Epithelial cell of prostate (primary cell): ENCODE measurements at places on chromosomes 2 and 18.
A peak's percentile ranks its signal among the peaks of the same experiment; 100 is the strongest.

GRCh38 chr2:166127217-166128155, at the start of gene SCN1A:
SCN1A (minus strand) TSS chr2:166128020; CDS start chr2:166073621, 54,399 bp downstream.
- DNase-seq: no peak

GRCh38 chr2:200494048-200494447, 15.8 kb downstream of the KCTD18 start:
- no peak for DNase-seq

GRCh38 chr2:45984366-45984765, 312.8 kb upstream of the EPAS1 start:
- DNase-seq: no peak

- no peak for DNase-seq
Measured at GRCh38 chr2:232276084-232276732, 102.3 kb upstream of the ALPP start.

GRCh38 chr18:59718108-59718463, 20.9 kb upstream of the CCBE1 start:
- peak; percentile 34 for DNase-seq

DNA sequence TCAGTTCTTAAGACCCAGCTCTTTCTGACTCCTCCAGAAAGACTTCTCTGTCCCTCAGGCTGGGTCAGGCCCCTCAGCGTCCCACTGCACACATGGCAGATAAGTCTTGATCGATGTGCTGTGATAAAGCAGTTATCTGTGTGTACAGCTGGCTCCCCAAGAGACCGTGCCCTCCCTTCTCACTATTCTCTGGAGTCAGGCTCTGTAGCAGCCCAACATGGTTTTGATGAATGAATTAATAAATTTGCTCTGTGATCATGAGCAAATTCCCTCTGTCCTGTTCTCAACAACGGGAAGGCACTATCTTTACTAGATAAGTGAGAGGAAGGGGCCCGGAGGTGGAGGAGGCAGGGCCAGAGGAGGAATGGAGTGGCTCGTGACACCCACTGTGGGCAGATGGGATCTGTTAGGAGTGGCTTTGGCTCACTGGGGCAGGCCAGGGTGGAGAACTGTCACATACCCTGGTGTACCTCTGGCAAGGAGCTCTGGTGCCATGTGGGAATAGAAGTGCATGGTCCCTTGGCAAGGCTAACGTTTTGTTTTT, 48.3 kb downstream of the ZFP36L2 start:
- no peak for DNase-seq

DNA sequence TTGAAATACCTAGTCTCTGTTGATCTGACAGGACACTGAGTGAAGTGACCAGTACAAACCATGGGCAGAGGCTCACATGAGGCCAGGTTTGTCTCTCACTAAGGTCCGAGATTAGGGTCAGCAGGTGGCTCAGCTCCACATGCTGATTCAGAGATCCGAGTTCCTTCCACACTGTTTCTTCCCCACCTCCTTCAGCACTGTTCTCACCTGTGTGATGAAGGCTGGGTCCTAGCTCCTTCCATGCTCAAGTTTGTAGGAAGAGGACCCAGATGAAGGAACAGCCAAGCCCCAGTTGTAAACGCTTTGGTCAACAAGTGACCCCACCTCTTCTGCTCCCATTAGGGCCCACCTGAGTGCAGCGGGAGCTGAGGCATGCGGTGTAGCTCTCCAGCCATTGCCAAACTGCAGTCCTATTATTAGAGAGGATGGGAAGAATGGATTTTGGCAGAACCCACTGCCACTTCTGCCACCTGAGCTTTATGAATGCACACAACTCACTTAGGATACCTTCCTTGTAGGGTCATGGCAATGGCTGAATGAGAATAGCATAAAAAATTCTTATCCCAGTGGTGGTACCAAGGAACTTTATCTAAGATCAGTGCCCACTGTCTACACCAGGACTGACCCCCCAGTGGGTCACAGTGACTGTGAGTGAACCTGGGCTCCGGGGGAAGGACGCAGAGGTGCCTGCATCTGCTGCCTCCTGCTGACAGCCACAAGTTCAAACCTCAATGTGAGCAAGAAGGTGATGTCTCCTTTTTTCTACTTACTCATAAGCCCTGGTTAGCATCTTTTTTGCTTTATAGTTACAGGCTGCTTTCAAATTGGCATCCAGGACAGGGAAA, 324.8 kb upstream of the HS6ST1 start:
- no peak for DNase-seq

- no peak for DNase-seq
Measured at GRCh38 chr2:70505613-70506391, 47.8 kb downstream of the TGFA start.

- no peak for DNase-seq
Measured at GRCh38 chr18:9104244-9104901, 1.9 kb downstream of the NDUFV2 start.

DNA sequence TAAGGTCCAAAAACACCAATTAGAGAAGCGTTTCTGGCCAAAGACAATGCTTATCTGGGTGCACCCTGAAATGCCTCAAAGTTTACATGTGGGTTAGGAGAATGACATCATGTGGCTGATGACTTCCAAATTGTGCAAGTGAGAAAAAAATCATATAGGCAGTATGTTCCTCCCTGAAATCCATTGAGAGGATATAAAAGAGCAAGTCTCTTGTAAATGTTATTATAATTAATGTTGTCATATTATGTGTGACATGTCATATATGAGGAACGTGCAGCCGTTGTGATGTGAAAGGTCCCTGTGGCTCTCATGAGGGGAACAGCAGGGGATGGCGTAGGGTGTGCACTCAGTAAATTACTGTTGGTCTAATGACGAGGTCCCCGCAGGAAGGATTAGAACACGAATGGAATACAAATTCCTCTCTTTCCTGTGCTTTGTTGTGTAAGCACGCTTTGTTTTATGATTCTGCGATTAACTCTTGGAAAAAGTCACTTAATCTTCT, 290.8 kb downstream of the PRKCE start:
- no peak for DNase-seq

DNA sequence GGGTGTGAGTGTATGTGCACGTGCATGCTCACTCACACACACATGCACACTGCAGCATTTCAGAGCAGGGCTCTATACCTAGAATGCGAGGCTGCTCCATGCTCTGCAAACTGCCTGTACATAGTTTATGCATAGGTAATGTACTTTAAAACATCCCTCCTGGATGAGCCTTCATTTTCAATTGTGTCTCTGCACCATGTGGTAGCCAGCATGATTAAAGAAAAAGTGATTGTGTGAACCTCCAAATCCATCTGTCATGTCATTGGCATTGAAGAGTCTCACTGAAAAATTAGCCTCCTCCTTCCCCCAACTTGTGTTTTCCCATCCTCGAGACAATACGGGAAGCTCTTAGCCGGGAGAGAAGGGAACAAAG, 120.9 kb upstream of the SPATS2L start:
- no peak for DNase-seq

- DNase-seq: no peak
Measured at GRCh38 chr2:143160732-143161707, 31.8 kb downstream of the ARHGAP15 start.

DNA sequence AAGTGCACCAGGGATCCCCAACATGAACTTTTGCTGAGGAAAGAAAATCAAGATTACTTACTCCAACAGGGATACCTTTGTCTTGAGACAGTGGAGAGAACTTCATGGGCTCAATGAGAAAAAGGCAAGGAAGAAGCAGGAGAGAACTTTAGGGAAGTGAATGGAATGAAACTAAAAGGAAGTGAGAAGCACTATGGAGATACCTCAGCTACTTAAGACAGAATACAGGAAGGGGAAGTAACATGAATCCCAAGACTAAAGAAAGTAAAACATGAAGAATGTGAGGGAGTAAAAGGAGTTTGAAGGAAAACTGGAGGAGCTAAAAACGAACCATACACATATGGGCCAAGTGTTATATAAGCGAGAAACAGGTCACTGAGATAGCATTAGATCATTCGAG, 32.4 kb upstream of the ACTR3 start:
- no peak for DNase-seq

GRCh38 chr2:195646424-195646823, 10.6 kb upstream of the SLC39A10 start:
- DNase-seq: no peak
